ENCODE measurements at places on chromosomes 1 and 21.

GRCh38 chr1:66282343-66282852, 251.6 kb upstream of the SGIP1 start:
- no peak for DNase-seq

- no peak for DNase-seq
These were observed 15.9 kb upstream of the SLC6A9 start for GRCh38 chr1:44047131-44047530.

- no peak for DNase-seq
These were observed 41.3 kb upstream of the TNFSF4 start for GRCh38 chr1:173248247-173248940.

- DNase-seq = no peak
These were observed 67.2 kb upstream of the FOXD3 start for GRCh38 chr1:63255153-63255552.

- DNase-seq = no peak
These were observed 87.7 kb downstream of the LACTBL1 start for GRCh38 chr1:22884806-22885530.

- DNase-seq = no peak
These were observed 3.6 kb upstream of the PRRX1 start for GRCh38 chr1:170660281-170660713.

DNA sequence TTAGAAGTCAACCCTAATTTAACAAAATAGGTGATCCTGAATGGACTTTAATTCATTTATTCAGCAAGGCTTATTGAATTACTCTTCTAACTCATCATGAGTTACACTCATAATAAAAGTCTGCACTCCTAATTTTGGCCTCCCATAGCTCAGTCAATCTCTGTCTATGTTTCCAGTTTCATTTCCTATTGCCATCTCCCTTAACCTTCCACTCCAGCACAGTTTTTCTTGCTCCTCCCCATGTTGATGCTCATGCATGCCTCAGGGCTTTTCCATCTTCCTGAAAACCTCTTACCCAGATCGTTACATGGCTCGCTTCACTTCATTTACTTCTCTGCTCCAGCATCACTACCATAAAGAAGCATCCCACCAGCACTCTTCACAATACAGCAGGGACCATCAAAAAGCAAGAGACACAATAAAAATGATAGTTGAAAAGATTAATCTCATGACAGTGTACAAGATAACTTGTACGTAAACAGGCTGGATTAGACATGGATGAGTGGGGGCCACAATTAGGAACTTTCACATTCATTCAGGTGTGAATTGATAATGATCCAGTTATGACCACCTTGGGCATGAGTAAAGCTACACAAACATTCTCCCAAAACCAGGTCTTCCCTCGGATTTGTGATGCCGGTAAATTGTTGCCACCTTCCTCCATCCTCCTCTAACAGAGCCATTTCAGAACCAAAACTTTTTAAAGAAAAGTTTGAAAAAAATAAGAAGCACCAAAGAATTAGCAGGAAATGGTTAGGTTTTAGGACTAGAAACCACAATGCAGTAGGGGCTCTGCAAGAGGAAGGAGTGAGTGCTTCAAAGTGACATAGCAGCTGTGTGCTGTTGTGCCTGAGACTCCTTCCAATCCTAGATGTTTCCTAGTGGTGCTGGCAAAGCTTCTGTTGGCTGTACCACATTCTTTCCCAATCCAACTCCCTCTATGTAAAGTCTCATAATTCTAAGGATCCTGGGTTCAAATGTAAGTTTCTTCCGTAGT, 89.8 kb downstream of the OLFML2B start:
- DNase-seq = no peak

GRCh38 chr21:26191609-26192008, 21.0 kb upstream of the APP start:
- no peak for DNase-seq

GRCh38 chr1:38829368-38829767, 30.2 kb downstream of the RRAGC start:
- no peak for DNase-seq

GRCh38 chr1:2530513-2531361, 674 bp upstream of the HES5 start:
- no peak for DNase-seq

- no peak for DNase-seq
These were observed 655.6 kb upstream of the NEGR1 start for GRCh38 chr1:72937905-72938304.

- no peak for DNase-seq
These were observed 48.2 kb upstream of the DNASE2B start for GRCh38 chr1:84350104-84350503.

GRCh38 chr1:71698186-71698585, 584.2 kb downstream of the NEGR1 start:
- DNase-seq = no peak

- DNase-seq = no peak
These were observed 94.4 kb downstream of the RAVER2 start for GRCh38 chr1:64839261-64839660.

GRCh38 chr1:174828264-174828663, 171.5 kb upstream of the CACYBP start:
- DNase-seq = no peak

DNA sequence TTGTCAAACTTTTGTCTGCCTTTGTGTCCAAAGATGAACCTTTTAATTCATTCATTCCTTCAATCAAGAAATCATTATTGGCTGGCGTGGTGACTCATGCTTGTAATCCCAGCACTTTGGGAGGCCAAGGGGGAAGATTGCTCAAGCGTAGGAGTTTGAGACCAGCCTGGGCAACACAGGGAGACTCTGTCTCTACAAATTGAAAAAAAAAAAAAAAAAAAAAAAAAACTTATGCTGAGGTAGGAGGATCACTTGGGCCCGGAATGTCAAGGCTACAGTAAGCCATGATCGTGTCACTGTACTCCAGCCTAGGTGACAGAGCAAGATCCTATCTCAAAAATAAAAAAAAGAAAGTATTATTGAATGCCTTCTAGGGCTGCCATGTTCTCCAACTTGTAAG, 51.3 kb upstream of the CXADR start:
- DNase-seq = no peak

GRCh38 chr1:109793089-109793485, 29.4 kb upstream of the EPS8L3 start:
- DNase-seq = no peak

Data from cortex of kidney (tissue), 1 donor.